Bronchial smooth muscle cell (primary cell): ENCODE measurements at places on chromosomes 6 and 20. TPM values are rescaled to one million over a fixed set of nuclear protein-coding genes. Genes with fewer than 3 reads are reported as not detected.

THBD gene
- total RNA-seq, result 5.7 and 34.8 TPM in 2 replicates

PRKN gene
- total RNA-seq, result 3.6 and 4.0 TPM in 2 replicates

C6orf118 gene
- total RNA-seq, result not detected in 2 replicates

TNXB gene
- 10.6 and 39.2 TPM in 2 replicates for total RNA-seq
